ENCODE measurements at places on chromosomes 11 and 22.

GRCh38 chr11:44427432-44427831 lies 117.5 kb upstream of the ALX4 start:
- ATAC-seq = no peak

- no peak for ATAC-seq
Observed at GRCh38 chr11:113387605-113388211, at the start of gene ANKK1. Gene ANKK1 (plus strand): TSS chr11:113387779. CDS start chr11:113387885, 106 bp downstream.

GRCh38 chr11:125312391-125312790 lies 147.8 kb downstream of the PKNOX2 start:
- ATAC-seq = no peak

DNA sequence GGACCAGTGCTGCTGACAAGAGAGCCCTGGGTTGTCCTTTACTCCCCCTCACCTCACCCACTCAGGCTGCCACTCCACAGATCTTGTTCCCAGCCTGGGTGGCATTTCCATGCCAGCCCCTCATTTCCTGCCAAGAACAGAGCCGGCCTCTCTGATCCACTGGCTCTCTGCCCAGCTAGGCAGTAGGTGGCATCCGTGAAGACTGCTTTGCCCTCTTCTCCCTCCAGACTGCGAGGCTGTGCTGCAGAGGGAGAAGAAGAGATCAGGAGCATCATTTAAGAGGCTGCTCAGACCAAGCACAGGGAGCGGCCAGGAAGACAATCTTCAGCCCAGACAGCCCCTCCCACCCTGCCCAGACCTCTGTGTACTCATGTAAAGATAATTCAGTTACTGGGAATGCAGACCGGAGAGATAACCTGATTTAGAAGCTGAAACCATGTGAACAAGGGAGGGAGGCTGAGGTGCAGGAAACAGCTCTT lies 126.9 kb upstream of the NCAM1 start:
- ATAC-seq = peak; percentile 72
